ENCODE measurements at places on chromosomes 13 and 19. TPM values are rescaled to one million over a fixed set of nuclear protein-coding genes. Genes with fewer than 3 reads are reported as not detected.

Gene TPTE2
- not detected for total RNA-seq

Gene SIGLEC11
- not detected for total RNA-seq

- H3K27ac ChIP-seq = no peak overlapping the region
- peaks cover 13% of the 10 kb centered on the region for H3K27me3 ChIP-seq
- H3K4me3 ChIP-seq = no peak overlapping the region
- DNase-seq = no peak
- H3K4me1 ChIP-seq = peaks cover 35% of the 10 kb centered on the region
These were observed 3.5 kb downstream of the RASA3 start for GRCh38 chr13:114128624-114129522.

- peaks cover 15% of the 10 kb centered on the region for H3K4me1 ChIP-seq
- DNase-seq = no peak
- no peak overlapping the region for H3K4me3 ChIP-seq
- H3K27me3 ChIP-seq = no peaks in the 10 kb centered on the region
These were observed 48.0 kb downstream of the COMP start for GRCh38 chr19:18742838-18743783.

- peaks cover 4% of the 10 kb centered on the region for H3K27me3 ChIP-seq
- no peaks in the 10 kb centered on the region for H3K36me3 ChIP-seq
- no peak overlapping the region for H3K27ac ChIP-seq
- DNase-seq = no peak
- H3K4me3 ChIP-seq = no peak overlapping the region
- no peaks in the 10 kb centered on the region for H3K4me1 ChIP-seq
These were observed 3.4 kb upstream of the URAD start for GRCh38 chr13:27991881-27992280.

DNA sequence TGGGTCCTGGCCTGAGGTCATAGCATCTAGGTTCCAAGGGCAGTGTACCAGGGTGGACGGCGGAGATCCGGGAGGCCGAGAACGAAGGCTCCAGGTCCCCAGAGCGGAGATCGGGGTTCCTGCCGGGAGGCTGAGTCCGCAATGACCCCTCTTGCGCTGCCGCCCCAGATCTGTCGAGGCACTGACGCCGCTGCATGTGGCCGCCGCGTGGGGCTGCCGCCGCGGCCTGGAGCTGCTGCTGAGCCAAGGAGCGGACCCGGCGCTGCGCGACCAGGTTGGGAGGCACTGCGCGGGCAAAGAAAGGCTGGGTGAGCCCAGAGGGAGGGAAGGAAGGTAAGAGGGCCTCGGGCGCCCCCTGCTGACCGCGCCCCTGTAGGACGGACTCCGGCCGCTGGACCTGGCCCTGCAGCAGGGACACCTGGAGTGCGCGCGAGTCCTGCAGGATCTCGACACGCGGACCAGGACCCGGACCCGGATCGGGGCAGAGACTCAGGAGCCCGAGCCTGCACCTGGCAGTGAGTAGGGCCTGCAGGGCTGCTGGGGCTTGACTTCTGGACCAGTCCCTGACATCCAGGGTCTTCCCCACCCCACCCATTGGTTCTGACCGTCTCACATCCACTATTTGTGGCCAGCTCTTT is 906 bp downstream of the ANKLE1 start:
- H3K27me3 ChIP-seq = no peaks in the 10 kb centered on the region
- no peak for DNase-seq
- peaks cover 4% of the 10 kb centered on the region for H3K36me3 ChIP-seq

Gene ZNF568
- total RNA-seq = 2.4 TPM

DNA sequence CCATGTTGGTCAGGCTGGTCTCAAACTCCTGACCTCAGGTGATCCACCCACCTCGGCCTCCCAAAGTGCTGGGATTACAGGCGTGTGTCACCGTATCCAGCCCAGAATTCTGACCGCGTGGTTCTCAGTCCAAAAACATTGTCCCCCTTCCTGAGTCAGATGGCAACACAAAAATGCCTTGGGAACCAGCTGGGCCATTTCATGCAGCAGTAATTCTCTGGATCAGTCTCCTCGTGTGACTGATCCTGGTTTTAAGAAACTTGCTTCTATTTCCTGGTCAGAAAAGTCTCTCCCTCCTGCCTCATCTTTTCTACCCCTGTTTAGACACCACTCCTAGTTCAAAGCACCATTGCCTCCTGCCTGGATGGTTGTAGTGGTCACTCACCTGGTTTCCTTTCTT is 60.9 kb upstream of the USP29 start:
- no peak overlapping the region for H3K4me3 ChIP-seq
- no peaks in the 10 kb centered on the region for H3K4me1 ChIP-seq
- DNase-seq = no peak
- no peak overlapping the region for H3K27ac ChIP-seq

Measured in H1 (cell line).